ENCODE measurements at places on chromosomes 2 and 18.

- DNase-seq = no peak
Observed at GRCh38 chr2:39121523-39122063, 742 bp upstream of the SOS1 start.

DNA sequence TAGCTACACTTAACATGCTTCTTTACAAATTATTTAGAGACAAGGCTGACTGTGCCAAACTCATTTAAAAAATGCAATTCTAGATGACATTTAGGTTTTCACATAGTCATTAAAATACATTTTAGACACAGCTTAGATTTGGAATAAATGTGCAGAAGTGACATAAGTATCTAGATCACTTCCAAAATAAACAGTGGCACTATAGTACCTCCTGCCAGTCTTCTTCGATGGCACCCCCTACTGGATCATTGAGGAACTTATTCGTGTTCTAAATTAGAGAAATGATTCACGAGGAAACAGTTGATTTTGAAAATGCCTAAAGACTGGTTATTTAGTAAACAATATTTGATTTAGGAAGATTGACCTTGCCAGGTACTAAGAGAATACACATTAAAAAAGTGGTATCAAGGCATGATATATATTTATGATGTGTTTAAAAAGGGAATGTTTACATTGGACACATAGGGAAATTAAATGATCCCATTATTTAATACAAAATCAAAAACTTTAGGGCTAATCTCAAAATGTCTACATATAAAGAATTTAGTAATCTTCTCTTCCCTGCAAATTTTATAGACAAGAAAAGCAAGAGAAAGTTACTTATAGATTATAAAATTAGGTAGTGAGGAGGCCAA lies 323.9 kb downstream of the XIRP2 start:
- DNase-seq = peak; percentile 62

DNA sequence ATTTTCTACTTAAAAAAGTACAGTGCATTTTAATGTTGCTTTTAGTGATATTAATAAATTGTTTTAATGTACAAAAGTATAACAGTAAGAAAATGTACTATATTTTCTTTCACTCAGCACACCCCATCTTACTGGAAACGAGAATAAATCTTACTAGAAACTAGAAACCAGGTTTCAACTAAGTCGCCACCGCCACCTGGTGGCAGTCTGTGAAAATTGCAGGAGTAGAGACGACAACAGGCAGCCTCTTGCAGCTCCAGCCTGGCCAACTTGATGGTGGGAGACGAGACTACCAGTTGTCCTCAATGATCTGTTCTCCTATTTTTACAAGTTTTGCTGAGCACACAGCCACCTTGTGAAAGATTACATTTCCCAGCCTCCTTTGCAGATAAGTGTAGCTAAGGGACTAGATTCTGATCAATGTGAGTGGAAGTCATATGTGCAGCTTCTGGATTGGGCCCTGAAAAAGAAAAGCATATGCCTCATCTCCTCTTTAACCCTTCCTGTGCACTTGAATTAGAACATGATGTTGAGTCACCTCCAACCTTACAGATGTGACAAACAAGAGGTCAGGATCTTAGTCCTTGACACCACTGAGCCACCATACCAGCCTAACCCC lies 8.7 kb downstream of the OTOF start:
- peak; percentile 83 for DNase-seq

GRCh38 chr2:228747483-228747882 lies 523.6 kb downstream of the PID1 start:
- no peak for DNase-seq

GRCh38 chr18:59672235-59672711 lies 24.9 kb downstream of the CCBE1 start:
- DNase-seq = peak; percentile 27

DNA sequence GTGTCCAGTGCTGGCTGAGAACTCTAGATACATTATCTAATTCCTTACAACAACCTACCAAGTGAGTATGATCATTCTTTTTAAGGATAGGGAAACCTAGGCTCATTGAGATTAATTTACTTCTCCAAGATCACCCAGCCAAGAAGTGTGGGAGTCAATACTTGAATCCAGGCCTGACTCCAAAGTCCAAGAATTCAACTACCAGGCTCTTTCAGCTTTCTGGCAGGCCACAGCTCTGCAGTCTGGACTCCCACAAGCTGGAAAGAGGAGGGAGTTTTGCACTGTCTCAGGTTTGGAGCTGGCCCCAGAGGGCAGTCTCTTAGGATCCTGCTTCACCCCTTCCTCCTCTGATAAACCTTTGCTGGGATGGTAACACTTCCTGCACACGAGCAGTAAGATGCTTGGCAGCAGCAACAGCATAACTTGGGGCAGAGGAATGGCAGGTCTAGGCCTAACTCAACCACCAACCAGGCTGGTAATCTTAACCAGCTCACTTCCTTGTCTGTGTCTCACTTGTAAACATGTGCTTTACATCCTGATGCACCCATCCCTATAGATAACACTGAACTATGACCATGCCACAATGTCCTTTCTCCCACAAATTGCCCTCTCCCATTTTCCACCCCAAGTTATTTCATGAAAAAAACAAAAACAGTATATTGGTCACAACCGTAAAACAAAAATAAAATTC lies 111.1 kb upstream of the ACAA2 start:
- no peak for DNase-seq

GRCh38 chr2:120005834-120006521 lies 6.9 kb upstream of the EPB41L5 start:
- no peak for DNase-seq

GRCh38 chr18:2657788-2658458 lies 2.4 kb downstream of the SMCHD1 start:
- no peak for DNase-seq

Measured in NCI-H2081 (cell line).